ENCODE measurements at places on chromosomes 7 and 10. TPM values are rescaled to one million over a fixed set of nuclear protein-coding genes. Genes with fewer than 3 reads are reported as not detected.
A peak's percentile ranks its signal among the peaks of the same experiment; 100 is the strongest.

Gene ABI1
- total RNA-seq = 44.4 TPM

Gene PTTG1IP2
- not detected for total RNA-seq

Gene LDB1
- total RNA-seq = 31.1 TPM

Gene CUX1
- total RNA-seq = 36.0 TPM

DNA sequence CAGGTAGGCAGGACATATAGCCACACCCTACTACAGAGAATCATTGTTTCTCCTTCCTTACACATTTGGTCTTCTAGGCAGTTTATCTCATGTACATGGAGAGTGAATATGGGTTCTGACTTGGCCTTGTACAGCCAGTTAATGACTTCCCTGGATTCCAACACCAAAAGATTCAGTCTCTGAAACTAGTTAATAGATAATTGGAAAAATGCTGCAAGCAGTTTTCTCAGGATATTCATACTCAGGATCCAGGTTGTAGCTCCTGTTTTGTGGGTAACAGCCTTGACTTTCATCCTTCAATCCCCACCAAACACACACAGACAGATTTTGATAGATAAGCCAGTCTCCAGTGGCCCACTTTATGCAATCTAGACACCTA is 690.2 kb downstream of the NRG3 start:
- no peak for DNase-seq

- DNase-seq = no peak
These were observed 85.2 kb downstream of the POLR1F start for GRCh38 chr7:19623676-19624075.

GRCh38 chr10:5525561-5526341 is 990 bp downstream of the CALML3 start:
- no peak for DNase-seq

- peak; percentile 29 for DNase-seq
These were observed 295.6 kb downstream of the AUTS2 start for GRCh38 chr7:69893906-69894305.

- no peak for DNase-seq
These were observed 135.4 kb downstream of the CXCL12 start for GRCh38 chr10:44249490-44249889.

DNA sequence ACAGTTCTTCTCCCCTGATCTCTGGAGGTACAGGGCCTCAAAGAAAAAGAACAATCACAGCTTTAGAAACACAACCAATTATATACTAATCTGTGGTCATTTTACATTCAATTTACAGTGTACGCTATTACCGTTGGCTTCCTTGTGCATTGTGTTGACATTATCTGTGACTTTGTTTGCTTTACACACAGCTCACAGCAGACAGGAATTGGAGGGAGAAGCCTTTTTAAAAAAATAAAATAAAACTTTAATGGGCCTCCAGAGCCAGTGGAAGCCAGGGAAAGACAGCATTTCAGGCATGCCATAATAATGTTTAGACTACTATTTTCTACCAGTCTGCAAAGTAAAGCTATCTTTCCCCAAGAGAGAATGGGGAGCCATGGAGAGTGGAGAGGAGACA is 179.0 kb upstream of the ADO start:
- no peak for DNase-seq

DNA sequence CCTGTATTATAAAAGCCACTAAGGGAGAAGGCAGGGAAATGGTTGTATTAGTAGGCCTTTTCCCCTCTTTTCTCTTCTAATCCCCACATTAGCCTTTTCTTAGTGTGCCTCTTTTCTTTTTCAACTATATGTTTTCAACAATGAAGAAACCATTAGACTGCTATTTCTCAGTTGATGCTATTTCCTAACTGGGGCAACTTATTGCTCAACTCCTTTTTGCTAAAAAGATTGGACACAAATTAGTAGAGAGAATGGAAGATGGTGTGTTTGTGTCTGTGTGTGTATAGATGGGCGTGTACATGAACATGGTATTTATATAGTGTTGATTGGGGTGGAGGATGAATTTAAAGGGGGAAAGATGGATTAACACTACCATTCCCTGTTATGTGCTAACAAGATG is 28.4 kb downstream of the TBC1D12 start:
- no peak for DNase-seq

DNA sequence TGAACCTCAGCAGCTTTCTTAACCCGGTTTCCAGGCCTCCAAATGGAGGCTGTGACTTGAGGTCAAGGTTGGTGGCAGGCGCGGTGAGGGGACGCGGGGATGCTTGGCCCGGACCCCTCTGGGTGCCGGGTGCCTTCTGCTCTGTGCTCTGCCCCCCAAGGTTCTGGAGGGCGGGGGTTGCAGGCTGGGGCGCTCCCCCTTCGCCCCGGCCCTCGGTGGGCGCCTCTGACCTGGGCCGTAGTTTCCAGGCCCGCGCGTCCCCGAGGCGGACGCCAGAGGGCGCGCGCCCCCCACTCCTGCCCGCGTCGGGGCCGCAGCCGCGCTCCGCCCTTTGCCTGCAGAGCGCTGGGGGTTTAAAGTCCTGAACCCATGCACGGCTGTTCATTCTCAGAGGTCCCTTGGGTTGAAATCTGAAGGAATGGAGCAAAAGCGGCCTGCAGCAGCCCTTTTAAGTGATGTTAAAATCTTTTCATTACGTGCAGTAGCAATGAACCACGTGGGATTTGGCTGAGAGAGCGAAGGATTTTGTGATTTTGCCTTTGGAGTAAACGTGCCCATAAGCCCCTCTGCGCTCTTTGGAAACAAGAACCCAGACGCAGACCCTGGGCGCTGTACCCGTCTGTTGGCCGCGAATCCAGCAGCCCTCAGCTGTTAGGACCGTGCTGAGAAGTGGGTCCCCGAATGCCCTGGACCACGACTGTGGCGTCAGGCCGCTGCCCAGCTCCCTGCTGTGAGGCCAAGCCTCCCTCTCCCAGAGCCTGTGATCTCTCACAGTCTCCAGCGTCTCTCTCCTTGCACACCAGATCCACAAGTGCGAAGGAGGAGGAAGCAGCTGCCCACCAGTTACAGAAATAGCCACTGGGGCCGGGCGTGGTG is 135.0 kb downstream of the ACTR3B start:
- DNase-seq = peak; percentile 46

DNA sequence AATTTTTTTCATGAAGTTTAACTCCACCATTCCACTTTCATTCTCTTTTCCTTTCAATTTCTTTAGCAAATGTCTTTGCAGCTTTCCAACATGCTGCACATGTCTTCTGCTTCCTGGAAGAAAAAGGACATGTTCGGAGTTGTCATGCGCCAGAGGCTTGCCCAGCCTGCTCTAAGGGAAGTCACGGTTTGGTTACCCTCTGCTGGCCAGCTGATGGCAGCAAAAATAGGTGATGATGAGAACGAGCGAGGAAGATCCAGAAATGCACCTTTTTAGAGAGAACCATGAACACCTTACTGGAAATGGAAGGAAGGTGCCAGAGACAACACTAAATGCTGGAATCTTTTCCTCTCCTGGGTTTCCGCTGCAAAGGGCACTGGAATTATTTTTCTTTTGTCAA is 4.9 kb upstream of the ZSCAN21 start:
- DNase-seq = peak; percentile 50

Data from SK-MEL-5 (cell line).